Fibroblast of lung (primary cell): ENCODE measurements at places on chromosomes 11 and 22.

DNA sequence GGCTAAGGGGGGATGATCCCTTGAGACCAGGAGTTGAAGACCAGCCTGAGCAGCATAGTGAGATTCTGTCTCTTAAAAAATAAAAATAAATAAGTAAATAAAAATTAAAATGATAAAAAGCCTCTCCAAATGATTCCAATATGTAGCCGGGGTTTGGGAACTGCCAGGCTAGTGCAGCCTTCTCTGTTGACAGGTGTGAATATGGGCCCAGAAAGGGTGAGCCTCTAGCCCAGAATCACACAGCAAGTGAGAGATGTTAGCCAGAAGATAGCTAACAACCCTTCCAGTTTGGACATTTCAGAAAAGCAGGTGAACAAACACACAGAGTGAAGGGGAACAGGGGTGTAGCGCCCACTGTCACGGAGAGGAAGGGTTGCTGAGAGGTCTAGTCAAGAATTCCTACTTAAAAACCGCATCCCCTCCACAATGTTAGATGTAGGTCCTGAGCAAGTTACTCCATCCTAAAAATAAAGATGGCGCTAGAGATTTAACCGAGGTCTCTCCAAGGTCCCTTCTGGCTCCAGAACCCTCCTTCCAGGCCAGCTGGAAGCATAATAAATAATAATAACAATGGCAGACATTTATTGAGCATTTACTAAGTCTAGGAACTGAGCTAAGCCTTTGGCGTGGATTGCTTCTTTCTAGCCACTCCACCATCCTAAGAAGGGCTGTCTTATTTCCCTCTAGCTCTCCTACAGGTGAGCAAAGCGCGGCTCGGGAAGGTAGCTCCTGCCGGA lies 51.6 kb downstream of the CYTH4 start:
- peaks cover 4% of the 10 kb centered on the region for H3K4me1 ChIP-seq
- no peak overlapping the region for H3K27ac ChIP-seq
- H3K27me3 ChIP-seq = peaks cover 38% of the 10 kb centered on the region
- DNase-seq = no peak

GRCh38 chr11:74162681-74163467 lies 7.9 kb downstream of the C2CD3 start:
- H3K4me3 ChIP-seq = no peak overlapping the region
- no peak for DNase-seq
- no peaks in the 10 kb centered on the region for H3K27me3 ChIP-seq
- peaks cover 1% of the 10 kb centered on the region for H3K36me3 ChIP-seq
- no peak overlapping the region for H3K27ac ChIP-seq
- H3K4me1 ChIP-seq = no peaks in the 10 kb centered on the region

DNA sequence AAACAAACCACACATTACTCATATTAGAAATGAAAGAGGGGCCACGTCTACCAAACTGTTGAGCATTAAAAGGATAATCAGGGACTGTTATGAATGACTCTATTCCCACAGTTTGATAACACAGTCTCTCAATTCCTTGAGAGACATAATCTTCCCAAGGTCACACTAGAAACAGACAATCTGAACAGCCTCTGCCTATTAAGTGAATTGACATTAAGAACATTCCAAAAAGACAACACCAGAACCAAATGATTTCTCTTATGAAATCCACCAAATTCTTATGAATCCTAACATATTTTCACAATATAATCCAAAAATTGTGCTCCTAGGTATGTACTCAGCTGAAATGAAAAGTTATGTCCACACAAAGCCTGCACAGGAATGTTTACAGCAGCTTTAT lies 4.6 kb downstream of the RFPL1 start:
- no peak for DNase-seq
- H3K27ac ChIP-seq = no peak overlapping the region
- H3K4me1 ChIP-seq = no peaks in the 10 kb centered on the region

DNA sequence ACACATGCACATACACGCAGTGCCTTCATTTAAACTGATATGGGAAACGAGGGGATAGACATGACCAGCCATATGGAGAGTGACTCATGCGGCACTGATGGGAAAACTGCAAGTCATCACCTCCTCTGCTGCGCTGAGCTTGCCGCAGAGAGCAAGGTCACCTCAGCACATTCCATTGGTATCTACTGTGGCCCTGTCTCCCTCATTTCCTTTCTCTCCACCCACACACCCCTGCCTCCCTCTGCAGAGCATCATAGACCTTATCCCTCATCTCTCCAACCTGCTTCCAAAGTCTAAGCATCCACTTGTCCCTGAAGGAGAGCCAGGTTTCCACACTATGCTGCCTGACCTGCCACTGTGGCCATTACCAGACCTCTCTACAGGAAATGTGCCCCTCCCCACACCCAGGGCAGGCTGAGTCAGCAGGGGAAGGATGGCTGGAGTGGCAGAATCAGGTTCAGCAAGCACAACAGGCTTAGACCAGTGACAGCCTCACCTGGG lies 116.9 kb upstream of the SNX19 start:
- H3K4me3 ChIP-seq = no peak overlapping the region
- H3K27ac ChIP-seq = peak overlapping the region; percentile 61
- no peaks in the 10 kb centered on the region for H3K27me3 ChIP-seq
- peaks cover 4% of the 10 kb centered on the region for H3K4me1 ChIP-seq
- peak; percentile 87 for DNase-seq

- H3K27ac ChIP-seq = no peak overlapping the region
- H3K27me3 ChIP-seq = no peaks in the 10 kb centered on the region
- no peaks in the 10 kb centered on the region for H3K4me1 ChIP-seq
- H3K36me3 ChIP-seq = no peaks in the 10 kb centered on the region
Observed at GRCh38 chr11:42344204-42344792, 884.8 kb upstream of the LRRC4C start.

- H3K4me1 ChIP-seq = peaks cover 18% of the 10 kb centered on the region
- H3K36me3 ChIP-seq = peaks cover 6% of the 10 kb centered on the region
- peak overlapping the region; percentile 90 for H3K4me3 ChIP-seq
- no peaks in the 10 kb centered on the region for H3K27me3 ChIP-seq
- H3K27ac ChIP-seq = no peak overlapping the region
Observed at GRCh38 chr11:60844045-60844869, 2.3 kb downstream of the CCDC86 start.

DNA sequence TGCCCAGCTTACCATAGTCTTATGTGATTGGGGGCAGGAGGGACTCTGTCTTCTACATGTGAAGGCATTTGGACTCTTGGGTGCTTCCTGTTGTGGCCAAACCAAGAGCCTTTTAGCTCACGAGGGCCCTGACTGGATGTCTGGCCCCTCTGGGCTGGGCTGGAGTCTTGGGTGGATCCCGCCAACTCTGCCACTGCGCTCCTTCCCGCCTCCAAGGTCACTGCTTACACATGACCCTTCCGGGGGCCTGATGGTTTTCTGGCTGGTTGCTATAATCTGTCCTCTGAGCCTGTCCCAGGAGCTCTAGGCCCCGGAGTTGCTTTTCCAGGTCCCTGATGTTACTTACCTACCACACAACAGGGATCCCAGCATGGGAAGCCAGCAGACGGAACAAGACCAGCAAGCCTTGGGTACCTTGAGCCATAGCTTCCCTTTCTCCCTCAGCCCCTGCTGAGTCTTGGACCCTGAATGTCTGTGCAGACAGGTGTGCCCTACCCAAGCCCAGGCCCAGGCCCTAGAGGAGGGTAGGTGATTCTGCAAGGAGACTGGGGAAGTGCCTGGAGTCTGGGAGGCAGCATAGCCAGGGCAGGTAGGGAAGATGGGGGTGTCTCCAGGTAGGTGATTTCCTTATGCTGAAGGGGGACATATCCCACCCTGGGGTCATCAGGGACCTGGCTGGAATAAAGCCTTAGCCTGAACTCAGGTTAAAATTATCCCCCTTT lies 100.3 kb downstream of the TSPAN18 start:
- no peaks in the 10 kb centered on the region for H3K36me3 ChIP-seq
- H3K27ac ChIP-seq = no peak overlapping the region
- H3K4me1 ChIP-seq = no peaks in the 10 kb centered on the region
- no peak for DNase-seq
- H3K4me3 ChIP-seq = no peak overlapping the region
- no peaks in the 10 kb centered on the region for H3K27me3 ChIP-seq

DNA sequence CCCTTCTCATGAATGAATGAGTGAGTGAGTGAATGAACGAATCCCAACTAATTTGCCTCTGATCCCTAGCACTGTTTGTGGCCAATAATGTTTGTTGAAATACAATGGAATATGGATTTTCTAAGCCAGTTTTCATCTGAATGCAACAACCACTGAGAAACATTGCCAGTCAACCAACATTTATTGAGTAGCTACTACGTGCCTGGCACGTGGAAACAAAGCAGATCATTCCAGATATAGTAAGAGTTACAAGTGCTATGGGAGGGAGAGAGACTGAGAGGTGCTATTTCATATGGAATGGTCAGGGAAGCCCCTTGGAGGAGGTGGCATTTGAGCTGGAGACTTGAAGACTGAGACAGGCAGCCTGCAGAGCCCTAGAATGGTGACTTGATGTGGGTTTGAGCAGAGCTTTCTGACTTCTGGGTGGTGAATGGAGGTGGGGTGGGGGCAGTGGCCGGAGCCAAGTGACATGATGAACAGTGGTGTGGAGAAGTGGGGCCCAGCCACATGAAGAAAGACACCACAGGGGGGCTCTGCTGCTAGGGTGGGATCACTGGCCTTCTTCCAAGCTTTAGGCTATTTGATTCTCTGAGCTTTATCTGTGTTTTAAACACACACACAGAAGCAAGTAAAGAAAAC lies 35.1 kb upstream of the SMTN start:
- no peaks in the 10 kb centered on the region for H3K27me3 ChIP-seq
- no peak overlapping the region for H3K4me3 ChIP-seq
- no peak overlapping the region for H3K27ac ChIP-seq
- H3K4me1 ChIP-seq = peaks cover 4% of the 10 kb centered on the region

DNA sequence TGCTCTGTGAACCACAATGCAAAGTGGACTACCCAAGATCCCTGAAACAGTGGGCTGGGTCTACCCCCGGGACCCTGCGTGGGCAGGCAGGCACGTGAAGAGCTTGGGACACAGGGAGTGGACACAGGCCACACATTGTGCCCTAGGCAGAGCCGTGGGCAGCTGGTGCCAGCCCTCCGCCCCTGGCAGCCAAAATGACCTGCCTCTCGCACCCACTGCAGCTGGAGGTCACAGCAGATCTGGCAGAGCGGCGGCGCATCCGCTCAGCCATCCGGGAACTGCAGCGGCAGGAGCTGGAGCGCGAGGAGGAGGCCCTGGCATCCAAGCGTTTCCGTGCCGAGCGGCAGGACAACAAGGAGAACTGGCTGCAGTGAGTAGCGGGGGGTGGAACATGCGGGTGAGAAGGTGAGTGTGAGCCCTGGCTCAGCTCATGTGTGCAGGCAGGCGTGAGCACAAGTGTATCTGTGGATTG lies 6.7 kb downstream of the SMTN start:
- no peak overlapping the region for H3K4me3 ChIP-seq
- H3K27ac ChIP-seq = no peak overlapping the region
- peaks cover 68% of the 10 kb centered on the region for H3K36me3 ChIP-seq

- H3K36me3 ChIP-seq = peaks cover 20% of the 10 kb centered on the region
- H3K27ac ChIP-seq = no peak overlapping the region
- DNase-seq = no peak
- H3K4me3 ChIP-seq = no peak overlapping the region
Observed at GRCh38 chr11:2997406-2997805, 5.3 kb upstream of the NAP1L4 start.
